ENCODE measurements at places on chromosomes 12 and 14. TPM values are rescaled to one million over a fixed set of nuclear protein-coding genes. Genes with fewer than 3 reads are reported as not detected.
A peak's percentile ranks its signal among the peaks of the same experiment; 100 is the strongest.

- peak; percentile 61 for DNase-seq
- peaks cover 34% of the 10 kb centered on the region for H3K27me3 ChIP-seq
- H3K4me3 ChIP-seq, result peak within 1 kb of the TSS; percentile 84
- no peaks in the 10 kb centered on the region for H3K36me3 ChIP-seq
- peaks cover 4% of the 10 kb centered on the region for H3K4me1 ChIP-seq
These were observed at the start of gene RILPL1 for GRCh38 chr12:123533672-123534643. Gene RILPL1, minus strand, starts transcription at chr12:123533719. Its CDS starts 237 bp downstream, at chr12:123533482.

FOXA1 gene
- total RNA-seq, result 0.34 TPM

DNA sequence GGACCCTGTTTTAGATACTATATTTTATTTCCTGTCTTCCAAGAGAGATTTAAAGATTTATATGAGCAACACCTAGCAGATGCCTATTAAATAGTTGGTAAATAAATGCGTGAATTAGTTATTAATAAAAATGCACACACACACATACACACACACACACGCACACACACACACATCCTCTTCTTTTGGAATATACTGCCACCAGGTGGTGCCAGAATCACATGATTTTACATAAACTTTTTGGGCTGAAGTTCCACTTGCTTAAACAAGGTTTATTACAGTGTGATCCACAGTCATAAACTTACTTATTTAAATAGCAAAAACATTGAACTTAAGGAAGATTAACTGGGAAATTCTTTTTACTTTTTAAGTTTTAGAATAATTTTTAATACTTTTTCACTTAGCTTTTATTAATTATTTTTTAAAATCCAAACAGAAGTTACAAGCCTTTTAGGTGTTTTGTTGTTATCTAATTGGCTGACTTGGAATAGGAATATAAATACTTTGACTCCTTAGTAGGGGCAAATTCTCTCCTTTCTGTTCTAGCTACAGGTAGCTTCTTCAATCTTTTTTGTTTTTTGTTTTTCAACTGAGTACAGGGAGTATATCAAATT, 17.5 kb downstream of the RAD51B start:
- no peak for DNase-seq
- H3K4me3 ChIP-seq, result no peak overlapping the region
- no peak overlapping the region for H3K27ac ChIP-seq
- no peaks in the 10 kb centered on the region for H3K27me3 ChIP-seq
- H3K4me1 ChIP-seq, result no peaks in the 10 kb centered on the region
- H3K36me3 ChIP-seq, result peaks cover 5% of the 10 kb centered on the region

DNA sequence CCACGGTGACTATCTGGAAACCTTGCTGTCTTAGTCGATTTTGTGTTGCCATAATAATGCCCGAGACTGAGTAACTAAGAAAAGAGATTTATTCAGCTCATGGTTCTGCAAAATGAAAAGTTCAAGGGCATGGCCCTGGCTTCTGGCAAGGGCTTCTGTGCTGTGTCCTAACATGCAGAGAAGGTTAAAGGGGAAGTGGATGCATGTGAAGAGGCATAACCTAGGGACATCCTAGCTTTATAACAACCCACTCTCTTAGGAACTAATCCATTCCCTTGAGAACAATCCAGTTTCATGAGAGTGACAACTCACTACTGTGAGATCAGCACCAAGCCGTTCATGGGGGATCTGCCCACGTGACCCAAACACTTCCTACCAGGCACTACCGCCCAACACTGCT, 11.5 kb downstream of the FLVCR2 start:
- no peaks in the 10 kb centered on the region for H3K27me3 ChIP-seq
- peaks cover 29% of the 10 kb centered on the region for H3K36me3 ChIP-seq
- H3K4me1 ChIP-seq, result peaks cover 13% of the 10 kb centered on the region
- H3K4me3 ChIP-seq, result no peak overlapping the region
- DNase-seq, result no peak
- H3K27ac ChIP-seq, result no peak overlapping the region

KRT73 gene
- not detected for total RNA-seq

DTX3 gene
- 52.4 TPM for total RNA-seq

DNA sequence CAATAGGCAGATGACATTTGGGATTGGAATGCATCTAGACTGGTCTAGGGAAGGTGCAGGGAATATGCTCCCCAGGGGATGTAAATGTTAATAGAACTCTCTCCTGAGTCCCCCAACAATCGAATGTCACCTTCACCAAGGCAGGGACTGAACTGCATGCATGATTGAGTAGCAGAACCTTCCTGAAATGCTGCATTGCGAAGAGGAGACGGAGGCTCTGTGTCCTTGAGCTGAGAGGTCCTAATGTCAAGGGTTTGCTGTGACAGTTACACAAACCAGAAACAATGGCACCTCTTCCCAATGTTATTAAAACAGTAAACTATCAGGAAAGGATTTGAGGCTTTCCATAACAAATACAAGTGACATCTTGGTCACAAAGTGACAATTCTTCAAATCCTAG, 117.5 kb upstream of the SFSWAP start:
- H3K27ac ChIP-seq, result no peak overlapping the region
- peaks cover 17% of the 10 kb centered on the region for H3K4me1 ChIP-seq
- H3K4me3 ChIP-seq, result no peak overlapping the region
- no peak for DNase-seq
- H3K27me3 ChIP-seq, result no peaks in the 10 kb centered on the region

TSPAN8 gene
- 0.16 TPM for total RNA-seq

DNA sequence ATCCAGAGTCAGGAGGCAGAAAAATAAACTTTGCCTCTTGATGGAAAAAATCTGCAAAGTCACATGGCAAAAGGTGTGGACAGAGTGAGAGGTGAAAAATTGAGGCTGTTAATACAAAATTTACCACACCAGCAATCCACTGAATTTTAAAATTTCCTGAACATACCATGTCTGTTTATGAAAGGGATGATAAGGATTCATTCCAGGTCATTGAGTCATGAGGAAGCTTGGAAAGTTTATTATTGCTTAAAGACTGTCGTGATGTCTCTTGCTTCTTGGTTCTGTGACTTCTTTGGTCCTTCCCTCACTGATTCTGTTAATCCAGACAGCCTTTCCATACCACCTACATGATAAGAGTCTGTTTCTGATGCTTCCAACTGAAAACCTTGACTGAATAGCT, 73.2 kb downstream of the TTC6 start:
- H3K36me3 ChIP-seq, result no peaks in the 10 kb centered on the region
- H3K27ac ChIP-seq, result no peak overlapping the region
- no peak for DNase-seq
- H3K4me3 ChIP-seq, result no peak overlapping the region
- peaks cover 8% of the 10 kb centered on the region for H3K27me3 ChIP-seq
- no peaks in the 10 kb centered on the region for H3K4me1 ChIP-seq

DNA sequence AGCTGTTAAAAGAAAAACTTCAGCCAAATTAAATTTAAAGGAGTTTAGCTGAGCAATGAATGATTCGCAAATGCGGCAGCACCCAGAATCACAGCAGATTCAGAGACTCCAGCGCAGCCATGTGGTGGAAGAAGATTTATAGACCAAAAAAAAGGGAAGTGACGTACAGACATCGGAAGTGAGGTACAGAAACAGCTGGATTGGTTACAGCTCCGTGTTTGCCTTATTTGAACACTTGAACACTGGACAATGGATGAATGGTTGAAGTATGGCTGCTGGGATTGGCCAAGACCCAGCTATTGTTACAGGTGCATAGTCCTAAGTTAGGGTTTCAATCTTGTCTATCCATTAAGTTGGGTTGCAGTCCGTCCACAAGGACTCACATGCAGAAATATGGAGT, 42.6 kb downstream of the GALNT8 start:
- peak overlapping the region; percentile 83 for H3K27ac ChIP-seq
- no peaks in the 10 kb centered on the region for H3K27me3 ChIP-seq
- peaks cover 13% of the 10 kb centered on the region for H3K36me3 ChIP-seq

VDR gene
- total RNA-seq, result 0.76 TPM

DNA sequence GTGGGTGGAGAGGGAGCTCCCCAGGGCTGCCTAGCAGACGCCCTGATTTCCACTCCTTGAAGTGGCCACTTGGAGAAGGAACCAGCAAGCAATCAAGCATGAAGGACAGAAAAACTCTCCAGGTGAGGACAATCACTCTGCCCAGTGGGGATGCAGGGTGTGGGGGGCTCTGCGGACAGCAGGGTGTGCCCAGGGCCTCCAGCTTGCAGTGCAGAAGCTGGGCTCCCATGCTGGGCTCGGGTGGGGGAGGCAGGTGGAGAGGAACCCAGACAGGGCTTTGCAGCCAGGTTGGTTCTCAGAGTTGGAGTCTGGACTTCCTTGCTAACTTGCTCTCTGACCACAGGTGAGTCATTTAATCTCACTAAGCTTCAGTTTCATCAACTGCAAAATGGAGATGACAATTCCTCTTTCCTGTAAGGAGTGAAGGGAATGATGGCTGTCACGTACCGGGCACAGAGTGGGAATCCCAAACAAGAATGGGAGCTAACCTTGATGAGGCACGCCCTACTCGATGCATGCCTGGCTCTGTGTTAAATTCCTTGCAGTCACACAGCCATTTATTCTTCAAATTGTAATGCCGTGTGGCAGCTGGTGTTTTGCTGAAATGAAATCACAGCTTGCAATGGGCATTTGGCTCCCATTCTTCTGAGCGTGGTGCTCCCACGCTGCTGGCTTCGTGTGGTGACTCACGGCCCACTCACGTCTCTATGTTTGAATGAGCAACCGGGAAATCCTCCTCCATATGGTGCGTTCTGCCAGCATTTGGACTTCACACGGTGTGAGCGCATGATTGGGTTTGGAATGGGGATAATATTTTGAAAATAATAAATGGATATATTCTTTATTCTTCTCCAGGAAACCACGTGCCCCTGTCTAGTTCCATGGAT, 75.2 kb downstream of the PRIMA1 start:
- H3K4me1 ChIP-seq, result peaks cover 18% of the 10 kb centered on the region
- H3K27ac ChIP-seq, result no peak overlapping the region
- no peaks in the 10 kb centered on the region for H3K36me3 ChIP-seq
- no peaks in the 10 kb centered on the region for H3K27me3 ChIP-seq

DNA sequence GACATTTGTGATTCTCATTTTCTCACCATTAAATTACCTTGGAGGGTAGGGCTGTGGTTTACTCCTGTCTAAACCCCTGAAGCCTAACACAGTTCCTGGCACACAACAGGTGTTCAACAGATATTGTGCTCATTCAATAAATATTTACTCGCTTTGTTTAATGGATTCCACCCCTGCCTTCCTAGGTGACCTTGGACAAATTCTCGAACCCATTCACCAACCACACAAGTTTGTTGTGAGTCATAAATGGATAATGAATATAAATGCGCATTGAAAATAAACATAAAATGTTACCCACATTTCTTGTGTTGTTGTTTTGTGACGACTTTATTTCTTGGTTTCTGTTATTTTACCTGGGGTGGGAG, 362 bp upstream of the TSFM start:
- no peak for DNase-seq
- peaks cover 4% of the 10 kb centered on the region for H3K4me1 ChIP-seq
- peak overlapping the region; percentile 100 for H3K4me3 ChIP-seq
- peaks cover 22% of the 10 kb centered on the region for H3K36me3 ChIP-seq
- H3K27ac ChIP-seq, result no peak overlapping the region

DNA sequence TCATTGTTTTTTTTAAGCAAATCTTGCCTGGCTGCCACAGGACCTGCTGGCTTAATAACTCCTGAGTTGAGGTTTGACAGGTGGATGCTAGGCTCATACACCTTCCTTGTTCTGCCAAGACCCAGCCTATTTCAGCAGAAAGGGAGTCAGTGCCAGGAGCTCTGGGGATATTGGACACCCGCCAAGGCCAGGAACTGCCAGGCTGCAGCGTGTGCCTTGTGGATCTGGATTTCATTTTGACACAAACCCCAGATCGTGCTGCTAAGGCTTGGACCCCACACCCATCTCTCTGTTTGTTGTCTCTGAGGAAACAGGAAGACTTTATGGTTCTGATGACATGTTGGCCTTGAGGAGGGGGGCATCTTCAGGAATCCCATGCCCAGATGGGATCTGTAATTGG, 44.4 kb upstream of the PRIMA1 start:
- no peak overlapping the region for H3K4me3 ChIP-seq
- no peaks in the 10 kb centered on the region for H3K36me3 ChIP-seq
- DNase-seq, result no peak
- H3K27ac ChIP-seq, result no peak overlapping the region
- no peaks in the 10 kb centered on the region for H3K27me3 ChIP-seq
- no peaks in the 10 kb centered on the region for H3K4me1 ChIP-seq

- H3K4me1 ChIP-seq, result no peaks in the 10 kb centered on the region
- no peak for DNase-seq
- H3K36me3 ChIP-seq, result no peaks in the 10 kb centered on the region
- peaks cover 2% of the 10 kb centered on the region for H3K27me3 ChIP-seq
- no peak overlapping the region for H3K4me3 ChIP-seq
These were observed 890 bp downstream of the KRT71 start for GRCh38 chr12:52552055-52552454.

DNA sequence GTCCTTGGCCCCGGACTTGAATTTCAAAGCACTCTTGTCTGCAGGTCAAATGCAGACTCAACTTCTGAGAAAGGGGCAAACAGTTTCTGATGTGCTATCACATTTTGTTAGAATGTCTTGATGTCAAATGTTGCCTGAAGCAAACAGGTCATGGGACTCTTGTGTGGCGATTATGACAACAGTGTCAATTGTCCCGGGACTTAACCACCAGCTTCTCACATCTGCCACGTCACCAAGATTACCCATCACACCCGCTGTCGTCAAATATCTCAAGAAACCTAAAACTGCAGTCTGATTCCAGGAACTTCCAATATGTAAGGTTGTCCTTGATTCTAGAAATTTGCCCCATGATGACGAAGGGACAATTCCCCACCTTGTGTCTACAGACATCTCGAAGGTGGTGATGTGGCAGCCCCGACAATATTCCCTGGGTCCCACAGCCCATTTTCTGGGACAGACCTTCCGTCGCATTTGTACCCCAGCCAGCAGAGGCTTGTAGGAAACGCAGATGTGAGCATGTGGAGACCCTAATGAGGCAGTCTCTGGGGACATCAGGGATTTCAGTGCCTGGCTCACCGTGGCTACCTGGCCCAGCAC, 21.3 kb downstream of the LRTM2 start:
- H3K4me3 ChIP-seq, result no peak overlapping the region
- DNase-seq, result no peak
- H3K36me3 ChIP-seq, result no peaks in the 10 kb centered on the region

- H3K4me1 ChIP-seq, result no peaks in the 10 kb centered on the region
- H3K27me3 ChIP-seq, result no peaks in the 10 kb centered on the region
- no peak for DNase-seq
- no peak overlapping the region for H3K4me3 ChIP-seq
- H3K27ac ChIP-seq, result no peak overlapping the region
These were observed 24.8 kb downstream of the C12orf71 start for GRCh38 chr12:27057543-27057942.

DPF3 gene
- 0.31 TPM for total RNA-seq

STAC3 gene
- total RNA-seq, result 3.4 TPM

GRCh38 chr14:36320200-36320896, at the start of gene MBIP:
Gene MBIP, minus strand, starts transcription at chr14:36320637. Its CDS starts 49 bp downstream, at chr14:36320588.
- peaks cover 26% of the 10 kb centered on the region for H3K4me1 ChIP-seq
- DNase-seq, result peak; percentile 89
- H3K36me3 ChIP-seq, result no peaks in the 10 kb centered on the region
- H3K27me3 ChIP-seq, result peaks cover 18% of the 10 kb centered on the region

- H3K27ac ChIP-seq, result no peak overlapping the region
- no peak overlapping the region for H3K4me3 ChIP-seq
- no peaks in the 10 kb centered on the region for H3K27me3 ChIP-seq
- no peaks in the 10 kb centered on the region for H3K36me3 ChIP-seq
- peaks cover 11% of the 10 kb centered on the region for H3K4me1 ChIP-seq
These were observed 70.2 kb downstream of the BTG1 start for GRCh38 chr12:92075425-92075914.

GATC gene
- total RNA-seq, result 33.9 TPM

- DNase-seq, result no peak
- no peaks in the 10 kb centered on the region for H3K36me3 ChIP-seq
- no peaks in the 10 kb centered on the region for H3K4me1 ChIP-seq
- H3K27me3 ChIP-seq, result no peaks in the 10 kb centered on the region
- H3K27ac ChIP-seq, result no peak overlapping the region
These were observed 298.1 kb upstream of the PRICKLE1 start for GRCh38 chr12:42887657-42888056.
